Fibroblast of lung (primary cell): ENCODE measurements at places on chromosomes 5 and 9. TPM values are rescaled to one million over a fixed set of nuclear protein-coding genes. Genes with fewer than 3 reads are reported as not detected.

The SLC25A2 gene
- 0.66 TPM in 1 of 2 replicates, not detected in the other for total RNA-seq

The TLX3 gene
- not detected in 2 replicates for total RNA-seq

The CD72 gene
- total RNA-seq: 1.0 and 2.8 TPM in 2 replicates

The DEPDC1B gene
- 2.1 and 2.5 TPM in 2 replicates for total RNA-seq

The GPX3 gene
- total RNA-seq: 126 and 182 TPM in 2 replicates

The FRRS1L gene
- total RNA-seq: 0.17 and 0.26 TPM in 2 replicates

DNA sequence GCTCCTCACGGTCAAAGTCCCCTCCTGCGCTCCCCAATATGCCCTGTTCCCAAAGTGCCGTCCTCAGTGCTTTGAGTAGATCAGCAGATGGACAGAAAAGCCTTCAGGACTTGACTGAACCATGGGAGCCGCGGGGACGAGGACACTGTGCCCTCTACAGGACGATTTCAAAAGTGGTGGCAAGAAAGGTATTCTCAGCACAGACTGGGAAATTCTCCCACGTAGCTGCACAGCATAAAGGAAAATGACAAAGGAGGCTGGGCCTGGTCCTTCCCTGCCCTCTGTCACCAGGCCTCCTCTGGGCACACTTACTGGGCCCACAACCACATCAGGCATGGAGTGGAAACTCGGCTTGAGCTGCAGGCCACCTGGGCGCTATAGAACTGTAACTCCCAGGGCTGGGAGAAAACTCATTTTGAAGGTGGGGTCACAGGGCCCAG lies 16.7 kb upstream of the MTMR12 start:
- H3K36me3 ChIP-seq: no peaks in the 10 kb centered on the region
- H3K27me3 ChIP-seq: no peaks in the 10 kb centered on the region
- no peaks in the 10 kb centered on the region for H3K4me1 ChIP-seq
- no peak overlapping the region for H3K27ac ChIP-seq

DNA sequence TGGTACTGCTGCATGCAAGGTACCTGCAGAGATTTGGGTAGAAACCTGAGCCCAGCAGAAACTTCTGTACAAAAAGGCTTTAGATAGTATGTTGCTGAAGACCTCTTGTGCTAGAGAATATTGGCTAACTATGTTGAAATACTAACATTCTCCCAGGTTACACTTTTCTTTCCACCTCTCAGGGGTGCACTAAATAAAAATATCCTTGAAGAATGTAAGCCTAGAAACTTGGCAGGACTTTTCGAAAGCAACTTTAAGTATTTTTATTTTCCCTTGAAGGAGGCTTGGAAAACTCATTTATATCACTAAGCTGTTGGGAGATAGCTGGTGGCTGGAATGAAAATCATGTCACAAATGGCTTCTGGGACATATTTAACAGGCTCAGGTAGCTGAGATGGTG lies 50.0 kb downstream of the FBXL7 start:
- DNase-seq: no peak
- no peak overlapping the region for H3K4me3 ChIP-seq
- no peaks in the 10 kb centered on the region for H3K4me1 ChIP-seq
- H3K27me3 ChIP-seq: no peaks in the 10 kb centered on the region
- no peak overlapping the region for H3K27ac ChIP-seq

GRCh38 chr9:84315278-84315877 lies 25.2 kb downstream of the SLC28A3 start:
- no peak overlapping the region for H3K27ac ChIP-seq
- H3K36me3 ChIP-seq: no peaks in the 10 kb centered on the region
- peak; percentile 72 for DNase-seq
- no peak overlapping the region for H3K4me3 ChIP-seq
- no peaks in the 10 kb centered on the region for H3K4me1 ChIP-seq
- no peaks in the 10 kb centered on the region for H3K27me3 ChIP-seq

DNA sequence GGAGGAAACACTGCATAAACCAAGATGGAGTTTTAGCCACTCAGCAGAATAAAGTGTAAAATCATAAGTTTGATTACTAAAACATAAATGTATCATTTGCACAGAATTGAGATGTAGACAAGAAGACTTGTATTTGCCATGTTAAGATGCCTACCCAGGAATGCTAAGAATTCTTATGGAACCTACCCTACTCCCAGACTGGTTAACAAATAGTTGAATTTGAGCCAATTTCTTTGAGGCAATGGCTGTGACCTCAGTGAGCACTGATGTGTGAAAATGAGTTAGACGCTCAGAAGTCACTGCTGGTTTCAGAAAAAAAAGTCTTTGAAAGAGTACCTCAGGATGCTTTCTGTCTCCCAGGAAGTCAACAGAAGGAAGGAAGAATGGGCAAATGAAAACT lies 95.6 kb downstream of the ESM1 start:
- H3K27me3 ChIP-seq: no peaks in the 10 kb centered on the region
- peak; percentile 50 for DNase-seq
- no peak overlapping the region for H3K4me3 ChIP-seq

- H3K4me3 ChIP-seq: no peak overlapping the region
- H3K27me3 ChIP-seq: no peaks in the 10 kb centered on the region
- H3K27ac ChIP-seq: no peak overlapping the region
- no peaks in the 10 kb centered on the region for H3K4me1 ChIP-seq
- no peaks in the 10 kb centered on the region for H3K36me3 ChIP-seq
These were observed 24.3 kb downstream of the EFNA5 start for GRCh38 chr5:107646418-107646817.

DNA sequence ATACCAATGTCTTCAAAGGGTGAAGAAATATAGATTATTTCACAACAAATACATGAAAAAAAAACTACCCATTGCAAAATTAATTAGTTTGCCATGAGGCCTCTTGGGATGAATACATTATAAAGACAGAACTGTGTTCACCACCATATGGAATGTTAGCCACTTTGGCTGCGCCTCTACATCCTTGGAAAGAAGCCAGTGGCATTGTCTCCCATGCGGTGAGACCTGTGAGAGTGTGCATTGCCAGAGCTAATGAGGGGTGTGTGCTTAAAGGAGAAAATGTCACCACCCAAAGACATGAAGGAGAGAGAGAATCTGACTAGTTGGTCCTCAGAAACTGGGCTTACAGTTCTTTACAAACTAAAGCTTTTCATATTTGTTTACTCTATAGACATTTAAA lies 110.6 kb downstream of the PLPPR1 start:
- H3K4me1 ChIP-seq: no peaks in the 10 kb centered on the region
- no peak overlapping the region for H3K27ac ChIP-seq
- DNase-seq: no peak
- H3K36me3 ChIP-seq: no peaks in the 10 kb centered on the region

DNA sequence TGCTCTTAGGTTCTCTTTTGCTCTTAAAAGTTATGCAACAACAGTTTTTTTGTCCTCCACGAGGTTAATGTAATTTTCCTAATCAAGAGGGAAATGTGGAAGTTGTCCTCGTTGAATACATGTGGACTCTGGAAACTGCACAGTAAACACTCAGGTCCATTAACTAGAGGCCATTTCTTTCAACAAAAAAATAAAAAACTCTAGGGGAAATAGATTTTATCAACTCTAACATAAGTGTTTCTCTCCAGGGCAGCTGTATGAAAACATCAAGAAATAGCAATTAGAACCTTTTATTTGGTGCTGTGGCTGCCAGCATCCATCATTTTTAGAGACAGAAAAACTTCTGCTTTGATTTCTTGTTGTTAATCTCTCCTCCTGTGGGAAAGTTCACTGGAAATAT lies 288.6 kb downstream of the ICE1 start:
- H3K4me1 ChIP-seq: no peaks in the 10 kb centered on the region
- H3K27me3 ChIP-seq: no peaks in the 10 kb centered on the region
- no peak overlapping the region for H3K4me3 ChIP-seq

GRCh38 chr5:59231221-59231931 lies 648.5 kb downstream of the RAB3C start:
- no peaks in the 10 kb centered on the region for H3K4me1 ChIP-seq
- no peak overlapping the region for H3K4me3 ChIP-seq
- H3K27me3 ChIP-seq: no peaks in the 10 kb centered on the region
- DNase-seq: no peak

DNA sequence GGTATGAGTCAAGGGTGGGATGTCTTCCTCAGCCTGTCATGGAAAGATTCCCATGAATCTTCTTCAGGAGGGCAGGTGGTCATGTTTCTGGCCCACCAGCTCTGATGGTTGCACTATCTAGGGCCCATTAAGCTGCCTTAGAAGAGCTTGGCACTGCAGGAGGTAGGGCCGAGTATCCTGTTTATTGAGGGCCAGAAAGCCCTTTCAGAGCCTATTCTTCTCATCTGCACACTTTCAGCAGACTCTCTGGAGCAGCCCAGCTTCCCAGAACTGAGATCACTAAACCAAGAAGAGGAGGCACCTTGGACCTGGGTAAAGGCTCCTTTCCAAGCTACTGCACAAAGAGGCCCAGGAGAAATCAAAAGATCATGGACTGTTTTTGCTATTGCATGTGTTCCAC lies 146.5 kb downstream of the MTX3 start:
- DNase-seq: no peak
- H3K36me3 ChIP-seq: no peaks in the 10 kb centered on the region
- H3K27me3 ChIP-seq: no peaks in the 10 kb centered on the region
- peaks cover 2% of the 10 kb centered on the region for H3K4me1 ChIP-seq
- H3K27ac ChIP-seq: no peak overlapping the region
- H3K4me3 ChIP-seq: no peak overlapping the region

DNA sequence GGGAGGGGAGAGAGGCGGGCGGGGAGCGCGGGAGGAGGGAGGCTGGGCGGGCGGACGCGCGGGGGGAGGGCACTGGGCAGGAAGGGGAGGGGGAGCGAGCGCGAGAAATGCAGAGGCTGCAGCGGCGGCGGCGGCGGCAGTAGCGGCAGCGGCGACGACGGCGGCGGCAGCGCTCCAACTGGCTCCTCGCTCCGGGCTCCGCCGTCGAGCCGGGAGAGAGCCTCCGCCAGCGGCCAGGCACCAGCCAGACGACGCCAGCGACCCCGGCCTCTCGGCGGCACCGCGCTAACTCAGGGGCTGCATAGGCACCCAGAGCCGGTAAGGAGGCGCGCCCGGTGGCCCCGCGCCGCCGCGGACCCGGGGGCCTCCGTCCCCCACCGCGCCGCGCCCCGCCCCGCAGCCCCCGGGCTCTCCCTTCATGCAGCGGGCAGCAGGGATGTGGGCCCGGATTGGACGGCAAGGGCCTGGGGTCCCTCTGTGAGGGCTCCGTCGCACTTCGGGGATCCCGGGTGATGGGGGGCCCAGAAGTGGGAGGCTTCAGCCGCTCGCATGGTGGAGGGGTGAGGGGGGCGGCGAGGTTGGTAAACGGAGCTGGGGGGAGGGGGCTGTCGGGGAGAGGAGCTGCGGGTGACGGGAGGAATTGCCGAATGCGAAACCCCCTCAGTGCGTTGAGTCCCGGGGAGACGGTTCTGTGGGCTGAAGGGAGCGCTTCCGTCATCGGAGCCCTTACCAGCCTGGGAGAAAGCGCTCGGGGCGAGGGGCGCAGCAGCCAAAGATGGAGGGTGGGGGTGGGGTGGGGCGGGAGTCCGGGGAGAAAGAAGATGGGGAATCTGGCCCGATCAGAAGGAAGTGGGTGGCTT lies at the start of gene BASP1:
TSS of gene BASP1 (plus strand) at position 139 of the 860 bp plus-strand sequence. CDS start 57,586 bp downstream, outside the sequence.
- H3K36me3 ChIP-seq: no peaks in the 10 kb centered on the region
- H3K4me1 ChIP-seq: no peaks in the 10 kb centered on the region
- peak; percentile 85 for DNase-seq
- peak within 1 kb of the TSS; percentile 95 for H3K27ac ChIP-seq
- no peaks in the 10 kb centered on the region for H3K27me3 ChIP-seq
- peak within 1 kb of the TSS; percentile 96 for H3K4me3 ChIP-seq

- no peak for DNase-seq
- H3K27ac ChIP-seq: no peak within 1 kb of the TSS
- H3K27me3 ChIP-seq: no peaks in the 10 kb centered on the region
- peaks cover 18% of the 10 kb centered on the region for H3K4me1 ChIP-seq
These were observed at the start of gene CLIC3 for GRCh38 chr9:136996361-136997292. Gene CLIC3, minus strand, starts transcription at chr9:136996568. Its CDS starts 25 bp downstream, at chr9:136996543.

DNA sequence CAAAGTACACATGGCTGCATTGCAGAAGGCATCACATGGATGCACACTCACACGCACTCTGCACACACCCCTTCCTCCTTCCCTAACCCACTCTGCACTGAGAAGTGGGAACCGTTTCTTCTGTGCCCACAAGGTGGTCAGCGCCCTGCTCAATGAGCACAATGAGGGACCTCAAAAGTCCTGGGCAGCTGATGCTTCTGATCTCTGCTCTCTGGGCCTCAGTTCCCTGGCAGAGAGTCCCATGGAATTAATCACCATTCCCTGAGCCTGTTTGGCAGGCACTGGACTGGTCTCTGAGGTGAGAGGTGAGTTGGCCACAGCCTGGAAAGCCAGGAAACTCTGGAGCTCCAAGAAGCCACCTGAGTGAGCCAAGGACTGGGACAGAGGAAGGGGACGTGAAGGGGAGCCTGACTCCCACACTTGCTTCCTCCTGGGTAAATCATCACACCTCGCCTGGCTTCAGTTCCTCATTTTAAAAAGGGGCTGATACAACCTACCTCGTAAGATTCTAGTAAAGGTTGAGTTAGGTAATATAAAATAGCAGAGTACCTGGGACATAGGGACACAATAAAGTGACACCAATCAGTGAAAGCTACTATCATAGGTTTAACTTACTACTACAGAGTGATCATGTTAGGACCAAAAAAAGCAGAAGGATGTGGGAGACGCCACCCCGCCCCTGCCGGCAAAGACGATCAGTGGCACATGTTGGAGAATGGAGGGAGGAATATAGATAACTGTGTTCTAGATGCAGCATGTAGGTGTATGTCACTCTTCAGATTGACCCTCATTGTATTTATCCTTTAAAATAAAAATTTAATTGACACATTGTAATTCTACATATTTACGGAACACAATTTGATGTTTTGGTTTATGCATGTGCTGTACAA lies 21.1 kb upstream of the IGFBPL1 start:
- no peaks in the 10 kb centered on the region for H3K36me3 ChIP-seq
- no peak for DNase-seq
- no peak overlapping the region for H3K27ac ChIP-seq
- H3K4me1 ChIP-seq: no peaks in the 10 kb centered on the region

GRCh38 chr9:113674436-113674835 lies 201.7 kb upstream of the ZNF618 start:
- H3K36me3 ChIP-seq: no peaks in the 10 kb centered on the region
- no peak overlapping the region for H3K4me3 ChIP-seq
- no peaks in the 10 kb centered on the region for H3K27me3 ChIP-seq
- peak overlapping the region; percentile 96 for H3K27ac ChIP-seq
- peak; percentile 81 for DNase-seq
- H3K4me1 ChIP-seq: peaks cover 29% of the 10 kb centered on the region

DNA sequence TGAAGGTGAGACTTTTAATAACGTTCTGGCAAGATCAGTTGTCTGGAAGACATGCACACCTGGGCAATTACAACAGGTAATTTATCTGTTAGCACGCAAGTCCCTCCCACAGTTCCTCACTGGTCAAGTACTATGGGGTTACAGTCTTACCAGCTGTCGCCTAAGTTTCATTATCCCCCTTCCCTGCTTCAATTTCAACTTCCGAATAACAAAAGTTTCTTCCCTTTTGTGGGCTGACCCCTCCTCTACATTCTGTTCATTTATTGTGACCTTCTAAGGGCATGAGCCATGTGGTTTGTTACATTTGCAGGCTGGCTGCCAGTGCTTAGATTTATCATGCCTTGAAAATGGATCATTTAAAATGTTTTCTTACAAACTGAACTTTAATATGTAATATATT lies 16.5 kb downstream of the GAPT start:
- H3K4me3 ChIP-seq: no peak overlapping the region
- H3K36me3 ChIP-seq: no peaks in the 10 kb centered on the region
- H3K27me3 ChIP-seq: no peaks in the 10 kb centered on the region
- DNase-seq: no peak
- no peak overlapping the region for H3K27ac ChIP-seq

GRCh38 chr5:106675687-106676086 lies 995.0 kb downstream of the EFNA5 start:
- no peaks in the 10 kb centered on the region for H3K36me3 ChIP-seq
- H3K4me3 ChIP-seq: no peak overlapping the region
- no peak overlapping the region for H3K27ac ChIP-seq
- DNase-seq: no peak
